Activated naive CD8-positive, alpha-beta T cell treated with anti-CD3 and anti-CD28 coated beads for 36 hours (primary cell): ENCODE measurements at places on chromosomes 4 and X.
A peak's percentile ranks its signal among the peaks of the same experiment; 100 is the strongest.

DNA sequence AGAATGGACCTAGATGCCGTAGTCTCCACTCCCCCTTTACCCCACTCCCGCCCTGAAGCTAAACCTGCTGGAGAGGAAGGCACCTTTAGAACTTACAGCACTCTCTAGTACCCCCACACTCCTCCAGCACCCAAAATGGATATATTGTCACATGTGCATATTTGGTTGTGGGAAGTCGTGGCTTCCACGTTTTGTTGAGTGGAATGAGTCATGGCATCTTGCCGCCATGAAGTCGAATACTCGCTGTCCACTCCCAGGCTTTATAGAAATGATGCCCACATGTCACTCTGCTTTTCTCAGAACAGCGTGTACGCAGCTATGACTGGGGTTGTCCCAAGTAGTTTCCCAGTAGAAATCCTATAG is 545 bp downstream of the ABCE1 start:
- H3K4me1 ChIP-seq: peaks cover 20% of the 10 kb centered on the region
- H3K4me3 ChIP-seq: peak overlapping the region; percentile 95
- peak overlapping the region; percentile 99 for H3K27ac ChIP-seq
- no peaks in the 10 kb centered on the region for H3K27me3 ChIP-seq
- peak; percentile 47 for DNase-seq
- peaks cover 29% of the 10 kb centered on the region for H3K36me3 ChIP-seq

DNA sequence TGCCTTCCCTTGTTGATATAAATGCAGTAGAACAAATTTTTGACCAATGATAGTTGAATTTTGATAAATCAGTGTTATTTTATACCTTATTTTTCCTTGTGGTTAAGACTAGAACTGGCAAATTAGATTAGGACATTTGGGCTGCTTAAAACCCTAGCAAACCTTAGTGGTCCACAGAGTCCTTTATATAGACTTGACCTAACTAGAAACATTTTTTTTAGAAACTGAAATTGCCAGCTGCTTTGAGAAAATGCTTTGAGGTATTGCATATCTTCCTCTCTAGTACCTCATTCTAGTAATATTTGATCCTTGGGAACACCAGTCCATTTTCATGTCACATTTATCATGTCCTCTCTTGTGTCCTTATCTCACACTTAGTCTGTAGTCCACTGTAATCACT is 580.3 kb downstream of the FSTL5 start:
- no peak for DNase-seq
- H3K27me3 ChIP-seq: no peaks in the 10 kb centered on the region
- H3K4me3 ChIP-seq: no peak overlapping the region
- H3K4me1 ChIP-seq: no peaks in the 10 kb centered on the region

DNA sequence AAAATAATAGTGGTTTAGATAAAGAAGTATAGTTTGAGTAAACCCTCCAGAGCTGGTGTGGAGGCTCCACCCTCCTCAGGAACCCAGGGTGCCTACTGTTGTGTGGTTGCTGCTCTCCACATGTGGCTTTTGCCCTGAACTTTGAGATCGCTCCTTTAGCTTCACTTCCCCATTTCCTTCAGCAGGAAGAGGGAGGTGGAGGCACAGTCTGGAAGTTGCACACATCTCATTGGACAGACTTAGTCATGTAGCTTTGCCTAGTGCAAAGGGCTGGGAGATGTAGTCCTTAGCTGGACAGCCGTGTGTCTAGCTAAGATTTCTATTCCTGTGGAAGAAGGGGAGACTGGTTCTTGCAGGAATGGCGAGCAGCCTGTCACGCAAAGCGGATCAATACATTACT is 37.9 kb downstream of the RGS12 start:
- DNase-seq: no peak
- H3K27ac ChIP-seq: no peak overlapping the region
- H3K27me3 ChIP-seq: peaks cover 3% of the 10 kb centered on the region
- peaks cover 3% of the 10 kb centered on the region for H3K4me1 ChIP-seq

DNA sequence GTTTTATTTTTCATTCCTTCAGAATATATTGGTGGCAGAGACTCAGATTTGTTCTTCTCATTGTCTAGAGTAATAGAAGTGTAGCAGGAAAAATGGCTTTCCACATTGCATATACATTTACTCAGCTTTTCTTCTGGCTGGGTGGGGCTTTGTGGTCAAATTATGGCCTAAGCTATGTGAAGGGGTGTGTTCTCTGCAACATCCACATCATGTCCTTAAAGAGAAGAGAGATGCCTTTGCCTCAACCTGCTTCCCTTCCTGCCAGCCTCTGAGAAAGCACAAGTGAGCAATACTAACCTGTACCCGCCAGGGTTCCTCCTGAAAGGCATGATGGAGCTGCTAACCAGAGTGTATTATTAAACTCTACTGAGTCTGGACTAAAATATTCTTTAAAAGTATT is 695.6 kb upstream of the FAM241A start:
- H3K36me3 ChIP-seq: no peaks in the 10 kb centered on the region
- no peaks in the 10 kb centered on the region for H3K27me3 ChIP-seq
- no peak overlapping the region for H3K27ac ChIP-seq
- no peaks in the 10 kb centered on the region for H3K4me1 ChIP-seq
- DNase-seq: no peak
- H3K4me3 ChIP-seq: no peak overlapping the region

- H3K27ac ChIP-seq: peak overlapping the region; percentile 72
- no peak overlapping the region for H3K4me3 ChIP-seq
- no peaks in the 10 kb centered on the region for H3K27me3 ChIP-seq
- peaks cover 27% of the 10 kb centered on the region for H3K4me1 ChIP-seq
- DNase-seq: no peak
- H3K36me3 ChIP-seq: no peaks in the 10 kb centered on the region
These were observed 21.1 kb downstream of the SLC25A53 start for GRCh38 chrX:104135677-104136076.

- H3K4me1 ChIP-seq: no peaks in the 10 kb centered on the region
- no peaks in the 10 kb centered on the region for H3K36me3 ChIP-seq
- H3K27me3 ChIP-seq: no peaks in the 10 kb centered on the region
- no peak overlapping the region for H3K4me3 ChIP-seq
- no peak for DNase-seq
- H3K27ac ChIP-seq: no peak overlapping the region
These were observed 284.9 kb downstream of the FBXO8 start for GRCh38 chr4:173998471-173999144.

DNA sequence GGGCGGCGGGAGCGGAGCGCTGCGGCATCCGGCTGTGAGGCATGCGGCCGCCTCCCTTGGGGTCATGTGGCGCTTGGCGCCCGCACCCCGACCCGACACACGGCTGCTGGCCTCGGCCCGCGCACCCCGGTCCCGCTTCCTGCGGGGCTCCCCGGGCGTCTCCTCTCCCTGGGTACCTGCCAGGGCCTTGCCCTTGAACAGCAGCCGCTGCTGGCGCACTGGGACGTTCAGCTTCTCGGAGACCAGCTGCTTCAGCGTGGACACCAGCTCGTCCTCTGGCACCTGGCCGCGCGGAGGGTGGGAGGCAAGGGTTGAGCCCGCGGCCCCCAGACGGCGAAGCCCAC is 391 bp downstream of the UBL4A start:
- H3K4me3 ChIP-seq: peak overlapping the region; percentile 79
- H3K27me3 ChIP-seq: no peaks in the 10 kb centered on the region

GRCh38 chr4:89837385-89837992 is 528 bp upstream of the SNCA start:
- H3K4me1 ChIP-seq: peaks cover 13% of the 10 kb centered on the region
- no peak overlapping the region for H3K27ac ChIP-seq
- H3K36me3 ChIP-seq: no peaks in the 10 kb centered on the region
- H3K4me3 ChIP-seq: peak overlapping the region; percentile 69

DNA sequence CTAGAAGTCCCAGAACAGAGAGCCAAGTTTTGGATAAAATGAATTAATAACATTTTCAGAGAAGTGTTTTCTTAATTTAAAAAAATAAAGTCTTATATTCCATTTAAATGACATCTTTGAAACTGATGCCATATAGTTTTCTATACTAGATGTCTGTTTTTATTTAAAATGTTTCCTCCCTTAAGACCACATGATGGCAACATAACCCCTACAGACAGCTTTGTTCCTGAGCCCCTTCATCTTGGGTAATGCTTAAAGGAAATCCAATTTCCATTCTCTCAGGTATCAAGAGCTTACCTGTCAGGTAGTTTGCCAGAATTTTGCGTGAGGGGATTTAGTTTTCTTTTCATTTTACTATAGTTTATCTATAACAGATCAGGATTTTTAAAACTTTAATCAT is 181.4 kb upstream of the UGT8 start:
- H3K27me3 ChIP-seq: no peaks in the 10 kb centered on the region
- H3K4me3 ChIP-seq: no peak overlapping the region
- no peaks in the 10 kb centered on the region for H3K36me3 ChIP-seq

DNA sequence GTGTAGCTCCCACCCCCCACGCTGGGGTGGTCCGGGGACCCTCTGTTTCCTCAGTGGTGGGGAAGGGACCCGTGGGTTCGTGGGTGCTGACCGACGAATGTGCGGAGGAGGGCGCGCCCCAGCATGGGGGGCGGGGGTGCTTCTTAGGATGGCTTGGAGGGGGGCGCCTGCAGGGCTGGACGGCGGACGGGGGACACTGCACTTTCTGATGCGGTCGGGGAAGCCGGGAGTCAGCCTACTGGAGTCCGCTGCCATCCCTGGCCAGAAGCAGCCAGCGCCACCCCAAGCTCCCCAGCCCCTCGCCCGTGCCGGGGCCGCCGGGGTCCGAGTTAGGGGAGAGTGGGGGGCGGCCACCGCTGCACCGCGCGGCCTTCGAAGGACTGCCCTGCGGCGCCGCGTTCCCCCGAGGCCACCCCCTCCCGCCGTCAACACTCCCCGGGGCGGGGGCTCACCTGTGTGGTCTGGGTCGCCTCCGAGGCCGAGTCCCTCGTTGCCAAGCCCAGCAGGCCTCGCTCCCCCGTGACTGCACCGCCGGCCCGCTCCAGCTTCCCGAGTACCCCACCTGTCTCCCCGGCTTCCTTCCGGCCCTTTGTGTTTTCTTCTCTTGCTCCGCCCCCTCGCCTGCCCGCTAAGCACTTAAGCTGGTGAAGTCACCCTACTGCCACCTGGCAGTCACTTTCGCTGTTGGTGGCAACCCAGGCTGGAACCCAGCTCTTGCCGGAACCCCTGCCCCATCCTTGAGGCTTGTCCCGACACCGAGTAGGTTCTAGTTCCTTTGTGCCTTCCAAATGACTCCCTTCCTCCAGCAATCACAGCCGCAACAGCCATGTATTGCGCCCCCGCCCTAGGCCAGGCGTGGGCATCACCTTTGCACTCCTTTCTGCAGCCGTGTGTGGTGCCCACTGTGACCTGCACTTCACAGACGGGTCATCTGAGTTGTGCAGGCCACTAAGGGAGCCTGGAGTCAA is at the start of gene OCIAD2:
OCIAD2 (minus strand) TSS at position 569 of the 968 bp plus-strand sequence. CDS start 2,225 bp downstream, outside the sequence.
- peak within 1 kb of the TSS; percentile 91 for H3K27ac ChIP-seq
- no peaks in the 10 kb centered on the region for H3K27me3 ChIP-seq
- H3K36me3 ChIP-seq: peaks cover 20% of the 10 kb centered on the region
- peak within 1 kb of the TSS; percentile 85 for H3K4me3 ChIP-seq
- H3K4me1 ChIP-seq: peaks cover 40% of the 10 kb centered on the region

GRCh38 chrX:55452833-55453124 is 852 bp downstream of the MAGEH1 start:
- peak overlapping the region; percentile 93 for H3K4me3 ChIP-seq
- peaks cover 2% of the 10 kb centered on the region for H3K4me1 ChIP-seq
- H3K36me3 ChIP-seq: no peaks in the 10 kb centered on the region
- DNase-seq: no peak

GRCh38 chrX:47239898-47240545 is 7.2 kb downstream of the USP11 start:
- no peak for DNase-seq
- H3K36me3 ChIP-seq: peaks cover 11% of the 10 kb centered on the region
- H3K4me3 ChIP-seq: no peak overlapping the region
- H3K4me1 ChIP-seq: peaks cover 19% of the 10 kb centered on the region

DNA sequence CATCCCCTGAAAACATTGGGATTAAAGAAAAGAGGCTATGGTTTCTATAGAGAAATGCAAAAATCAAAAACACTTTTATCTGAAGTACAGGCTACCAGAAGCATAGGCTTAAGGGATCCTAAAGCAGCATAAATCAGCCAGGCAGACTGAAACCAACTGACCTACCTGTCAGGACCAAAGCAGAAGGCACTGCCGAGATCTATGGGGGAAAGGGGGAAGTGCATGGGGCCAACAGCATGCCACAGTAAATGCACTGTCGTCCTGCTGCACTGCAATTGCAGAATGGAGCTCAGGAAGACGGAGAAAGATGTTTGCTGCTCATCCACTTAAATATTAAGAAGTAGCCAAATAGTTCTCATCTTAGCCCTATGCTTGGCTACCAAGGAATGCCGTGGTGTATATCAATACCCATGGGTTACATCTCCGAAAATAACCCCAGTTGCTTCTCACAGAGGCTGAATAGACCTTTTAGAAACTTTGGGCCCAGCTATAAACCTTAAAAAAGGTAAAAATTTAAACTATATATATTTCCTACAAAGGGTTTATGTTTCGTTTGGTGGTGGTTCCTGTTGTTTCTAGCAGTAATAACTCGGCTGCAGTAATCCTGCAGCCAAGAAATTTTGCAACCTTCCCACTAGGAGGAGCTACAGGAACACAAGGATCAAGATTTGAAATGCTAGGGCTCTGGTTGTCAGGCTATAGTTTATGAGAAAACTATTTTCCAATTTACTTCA is 312.2 kb upstream of the DIAPH2 start:
- no peaks in the 10 kb centered on the region for H3K36me3 ChIP-seq
- no peak for DNase-seq
- no peak overlapping the region for H3K4me3 ChIP-seq
- no peaks in the 10 kb centered on the region for H3K27me3 ChIP-seq
- H3K4me1 ChIP-seq: no peaks in the 10 kb centered on the region
- no peak overlapping the region for H3K27ac ChIP-seq

DNA sequence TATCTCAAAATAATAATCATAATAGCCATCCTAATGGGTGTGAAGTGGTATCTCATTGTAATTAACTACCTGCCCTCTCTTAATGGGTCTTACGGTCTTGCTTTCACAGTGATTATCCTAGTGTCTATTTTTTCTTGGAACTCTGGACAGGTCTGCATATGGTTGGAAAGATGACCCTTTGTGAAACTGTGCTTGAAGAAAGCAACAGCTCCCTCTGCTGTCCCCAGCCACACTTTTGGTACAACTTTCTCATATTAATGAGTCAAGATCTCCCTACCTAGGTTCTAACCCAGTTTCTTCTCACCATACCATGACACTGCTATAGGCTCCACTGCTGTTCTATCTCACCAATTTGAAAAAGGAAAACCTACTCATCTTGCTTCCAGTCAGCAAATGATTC is 2.4 kb downstream of the TFDP3 start:
- H3K27me3 ChIP-seq: no peaks in the 10 kb centered on the region
- H3K27ac ChIP-seq: no peak overlapping the region
- no peak overlapping the region for H3K4me3 ChIP-seq
- no peaks in the 10 kb centered on the region for H3K36me3 ChIP-seq
- no peak for DNase-seq

DNA sequence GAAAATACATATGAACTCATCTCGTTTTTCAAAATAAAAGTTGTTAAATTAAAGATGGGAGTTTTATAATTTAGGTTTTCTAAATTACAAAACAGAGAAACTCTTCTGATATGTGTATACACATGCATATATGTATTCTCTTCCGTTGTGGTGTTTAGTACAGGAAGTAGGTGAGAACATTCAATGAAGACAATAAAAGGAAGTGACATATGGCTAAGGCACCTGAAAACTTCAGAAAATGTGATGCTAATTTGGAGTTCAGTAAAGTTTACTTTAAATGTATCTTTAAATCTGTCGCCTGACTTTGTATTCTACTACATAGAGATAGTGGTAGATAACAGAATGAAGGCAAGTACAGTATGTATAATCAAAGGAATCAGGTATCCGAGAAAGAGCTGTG is 33.5 kb upstream of the ITM2A start:
- H3K36me3 ChIP-seq: peaks cover 4% of the 10 kb centered on the region
- DNase-seq: no peak
- no peaks in the 10 kb centered on the region for H3K27me3 ChIP-seq
- H3K27ac ChIP-seq: no peak overlapping the region
- peaks cover 3% of the 10 kb centered on the region for H3K4me1 ChIP-seq
